ENCODE measurements at places on chromosomes 1 and 21.

DNA sequence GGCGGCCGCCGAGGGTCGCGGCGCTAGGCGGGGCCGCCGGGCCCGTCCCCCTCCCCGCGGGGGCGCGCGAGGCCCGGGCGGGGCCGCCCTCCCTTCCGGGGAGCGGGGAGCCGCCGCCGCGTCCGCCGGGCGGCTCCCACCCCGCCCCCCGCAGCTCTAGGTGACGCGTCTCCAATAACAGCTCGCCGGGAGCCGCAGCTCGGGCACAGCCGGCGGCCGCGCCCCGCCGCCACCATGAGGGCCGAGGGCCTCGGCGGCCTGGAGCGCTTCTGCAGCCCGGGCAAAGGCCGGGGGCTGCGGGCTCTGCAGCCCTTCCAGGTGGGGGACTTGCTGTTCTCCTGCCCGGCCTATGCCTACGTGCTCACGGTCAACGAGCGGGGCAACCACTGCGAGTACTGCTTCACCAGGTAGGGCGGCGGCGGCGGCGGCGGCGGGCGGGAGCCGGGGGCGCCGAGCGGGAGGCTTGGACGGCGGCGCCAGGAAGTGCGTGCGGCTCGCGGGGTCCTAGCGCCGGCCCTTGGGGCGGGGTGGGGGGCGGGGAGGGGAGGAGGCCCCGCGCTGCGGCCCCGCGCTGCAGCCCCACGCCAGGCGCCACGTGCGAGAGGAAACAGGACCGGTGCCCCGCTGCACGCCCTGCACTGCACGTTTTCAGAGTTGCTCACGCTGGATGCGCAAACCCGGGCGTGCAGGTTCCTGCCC lies at the start of gene SMYD2:
Gene SMYD2 (plus strand): TSS at position 139 of the 699 bp plus-strand sequence. CDS start 96 bp downstream, at position 235.
- no peak for DNase-seq

DNA sequence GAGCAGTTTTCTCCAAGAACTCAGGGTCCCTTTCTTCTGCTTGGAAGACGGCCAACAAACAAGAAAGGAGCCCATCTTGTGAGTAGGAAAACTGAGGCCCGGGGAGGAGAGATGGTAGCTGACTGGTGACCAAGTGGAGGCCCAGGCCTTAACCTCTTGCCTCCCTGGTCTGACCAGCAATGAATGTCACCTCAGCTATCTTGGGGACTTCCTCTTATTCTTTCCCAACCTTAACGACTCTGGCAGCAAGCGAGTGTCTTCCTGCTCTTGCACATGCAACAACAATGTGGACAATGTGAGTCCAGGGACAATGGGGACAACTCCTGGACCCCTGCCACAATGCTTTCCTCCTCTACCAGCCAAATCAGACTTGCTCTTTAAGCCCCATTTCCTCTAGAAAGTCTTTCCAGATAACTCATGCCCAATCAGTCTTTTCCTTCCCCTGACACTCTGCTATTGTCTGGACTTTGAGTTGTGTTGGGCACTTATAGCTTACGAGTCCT lies 12.6 kb downstream of the HSPG2 start:
- no peak for DNase-seq

- no peak for DNase-seq
These were observed 79.2 kb downstream of the EPS15 start for GRCh38 chr1:51439895-51440294.

DNA sequence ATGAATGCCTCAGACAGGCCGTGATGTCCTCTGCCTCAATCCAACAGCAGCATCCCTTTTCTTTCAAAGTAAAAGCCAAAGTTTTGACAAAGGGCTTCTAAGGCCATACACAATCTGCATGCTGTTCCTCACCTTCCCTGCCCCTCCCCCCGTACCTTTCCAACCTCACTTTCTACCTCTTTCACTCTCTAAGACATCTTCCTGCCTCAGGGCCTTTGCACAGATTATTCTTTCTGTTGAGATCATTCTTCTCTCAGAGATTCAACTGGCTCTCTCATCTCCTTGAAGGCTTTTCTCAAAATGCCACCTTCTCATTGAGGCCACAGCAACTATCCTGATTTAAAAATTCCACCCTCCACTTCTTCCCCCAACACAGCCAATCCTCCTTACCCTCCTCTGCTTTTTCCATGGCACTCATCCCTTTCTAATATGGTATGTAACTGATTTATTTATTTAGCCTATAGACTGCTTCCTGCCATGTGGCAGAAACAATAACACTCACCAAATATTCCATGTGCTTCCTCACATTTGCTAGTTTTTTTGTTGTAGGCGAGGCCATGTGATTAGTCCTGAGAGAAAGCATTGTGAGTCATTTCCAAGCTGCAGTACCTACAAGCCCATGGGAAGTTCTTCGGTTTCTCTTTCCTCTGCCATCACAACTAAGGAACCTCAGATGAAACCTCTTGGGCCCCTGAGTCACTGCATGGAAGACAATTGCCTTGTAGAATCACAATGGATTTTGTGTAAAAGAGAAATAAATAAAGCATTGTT lies 58.7 kb upstream of the GADD45A start:
- DNase-seq: peak; percentile 70

DNA sequence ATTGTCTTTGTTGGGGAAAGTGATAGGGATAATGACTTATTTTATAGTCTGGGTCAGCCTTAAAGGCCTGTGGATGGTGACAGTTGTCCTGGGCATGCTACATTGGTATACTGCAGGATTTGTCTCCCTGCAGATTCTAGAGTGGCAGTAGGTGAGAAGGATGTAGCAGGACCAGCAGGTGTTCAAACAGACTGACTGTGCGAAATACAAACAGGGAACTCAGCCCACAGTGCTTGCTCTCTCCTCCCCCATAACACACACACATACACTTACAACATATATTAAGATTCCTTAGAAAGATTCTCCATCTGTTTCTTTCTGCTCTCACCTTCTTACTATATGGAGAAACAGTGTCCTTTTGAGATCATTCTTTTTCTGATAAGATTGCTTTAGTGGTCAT lies 6.9 kb downstream of the PDE4B start:
- DNase-seq: no peak

GRCh38 chr1:211975152-211975941 lies 60.0 kb downstream of the INTS7 start:
- no peak for DNase-seq

GRCh38 chr1:41498804-41499203 lies 14.3 kb upstream of the EDN2 start:
- no peak for DNase-seq

DNA sequence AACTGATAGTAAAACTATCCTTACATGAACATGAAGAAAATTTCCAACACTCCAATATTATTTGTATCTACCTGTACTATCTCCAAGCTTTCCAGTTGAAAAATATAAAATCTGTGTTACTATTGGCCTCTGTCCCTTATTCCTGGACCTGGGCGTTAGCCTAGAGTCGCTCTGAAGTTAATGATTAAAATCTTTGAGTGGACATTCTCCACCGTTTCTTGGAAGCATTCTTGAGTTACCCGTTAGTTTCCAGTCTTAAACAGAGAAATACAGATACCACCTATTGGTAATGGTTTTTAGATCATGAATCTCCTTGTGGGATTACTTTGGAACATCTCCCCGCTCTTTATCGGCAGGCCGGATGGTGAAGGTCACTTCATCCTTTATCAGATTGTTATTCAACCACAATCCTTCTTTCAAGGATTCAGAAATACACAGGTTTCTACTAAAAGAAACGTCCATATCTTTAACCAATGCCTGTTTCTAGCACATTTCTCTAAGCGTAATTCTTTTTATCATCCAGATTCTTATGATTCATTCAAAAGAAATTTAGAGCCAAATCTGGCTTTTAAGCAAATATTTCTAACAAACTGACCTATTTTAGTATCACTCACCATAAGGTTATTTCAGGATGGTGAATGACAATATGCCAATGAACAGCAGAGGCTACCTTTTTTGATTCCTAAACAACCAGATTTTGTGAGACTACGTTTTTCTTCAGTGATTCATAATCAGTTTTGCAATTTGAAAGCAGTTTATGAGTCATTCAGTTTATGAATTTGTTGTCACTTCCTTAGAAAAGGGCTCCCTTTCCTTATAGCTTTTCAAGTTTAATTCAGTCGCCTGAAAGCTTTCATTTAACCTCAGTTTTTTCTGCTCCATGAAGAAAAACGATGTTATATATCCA lies 70.2 kb upstream of the ERRFI1 start:
- peak; percentile 96 for DNase-seq

- DNase-seq: no peak
These were observed 6.5 kb upstream of the RPTN start for GRCh38 chr1:152165286-152166077.

GRCh38 chr1:164748253-164748899 lies 189.4 kb downstream of the PBX1 start:
- peak; percentile 85 for DNase-seq

DNA sequence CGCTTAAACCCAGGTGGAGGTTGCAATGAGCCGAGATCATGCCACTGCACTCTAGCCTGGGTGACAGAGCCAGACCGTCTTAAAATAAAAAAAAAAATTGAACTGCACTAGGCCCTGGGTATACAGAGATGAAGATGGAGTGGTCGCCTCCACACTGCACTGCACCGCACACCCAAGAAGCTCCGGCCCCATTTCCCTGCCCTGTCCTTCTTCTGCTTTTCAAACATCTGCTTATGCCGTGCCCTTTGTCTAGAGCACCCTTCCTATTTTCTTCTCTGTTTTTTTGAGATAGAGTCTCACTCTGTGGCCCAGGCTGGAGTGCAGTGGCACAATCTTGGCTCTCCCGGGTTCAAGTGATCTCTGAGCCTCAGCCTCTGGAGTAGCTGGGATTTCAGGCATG lies 17.4 kb downstream of the IQGAP3 start:
- DNase-seq: no peak

DNA sequence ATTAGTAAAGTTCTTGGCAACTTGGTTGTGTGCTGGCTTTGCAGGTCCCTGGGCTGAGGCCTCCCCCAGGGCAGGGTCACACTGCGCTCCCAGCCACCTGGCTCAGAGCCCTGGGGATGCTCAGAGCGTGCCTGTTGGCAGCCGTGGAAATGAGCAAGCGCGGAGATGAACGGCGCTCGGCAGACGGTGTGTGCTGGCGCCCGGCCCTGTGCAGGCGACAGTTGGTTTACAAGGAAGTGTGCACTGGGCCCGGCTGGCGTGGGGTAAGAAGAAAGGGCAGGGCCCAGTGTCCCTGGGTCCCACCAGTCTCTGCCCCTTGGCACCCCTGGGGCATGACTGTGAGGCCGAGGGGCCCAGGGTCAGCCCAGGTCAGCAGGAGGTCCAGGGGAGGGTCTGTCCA lies 25.7 kb upstream of the PEX10 start:
- no peak for DNase-seq

GRCh38 chr1:157600236-157600635 lies 2.4 kb upstream of the FCRL4 start:
- no peak for DNase-seq
